Activated CD8-positive, alpha-beta memory T cell treated with anti-CD3 and anti-CD28 coated beads for 24 hours (primary cell): ENCODE measurements at places on chromosomes 6 and 20.
A peak's percentile ranks its signal among the peaks of the same experiment; 100 is the strongest.

GRCh38 chr20:63117151-63117550, 98.8 kb downstream of the YTHDF1 start:
- no peak for DNase-seq

- no peak for DNase-seq
Observed at GRCh38 chr20:4802527-4802926, 80.8 kb downstream of the PRND start.

DNA sequence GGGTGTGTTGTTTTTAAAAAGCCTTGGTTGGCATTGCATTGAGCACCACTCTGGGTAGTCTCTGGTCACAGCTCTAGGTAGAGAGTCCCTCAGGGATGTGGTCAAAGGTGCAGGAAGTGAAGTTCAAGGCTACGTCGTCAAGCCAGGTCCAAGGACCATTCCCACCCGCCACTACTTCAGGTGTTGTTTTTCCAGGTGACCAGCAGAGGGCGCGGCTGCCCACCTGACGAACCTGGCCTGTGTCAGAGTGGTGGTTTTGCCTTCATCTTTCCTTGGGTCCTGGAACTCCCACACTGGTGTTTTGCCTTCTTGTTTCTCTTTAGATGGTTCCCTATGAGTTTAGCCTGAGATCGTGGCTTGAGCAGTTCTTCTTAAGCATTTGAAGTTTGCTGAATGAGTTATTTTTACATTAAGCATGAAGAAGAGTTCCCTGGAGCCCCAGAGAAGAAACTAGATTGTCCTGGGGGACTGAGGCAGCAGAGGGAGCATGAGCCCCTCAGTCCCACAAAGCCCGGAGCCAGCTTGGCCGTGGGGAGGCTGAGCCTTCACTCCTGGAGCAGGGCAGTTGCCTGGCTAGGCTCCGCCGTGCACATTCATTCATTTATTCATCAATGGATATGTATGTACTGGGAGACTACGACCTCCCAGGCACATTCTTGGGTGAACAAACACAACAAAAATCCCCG, 5.6 kb upstream of the PHACTR3 start:
- peak; percentile 64 for DNase-seq

- no peak for DNase-seq
Observed at GRCh38 chr20:14259689-14260088, 77.7 kb downstream of the FLRT3 start.

DNA sequence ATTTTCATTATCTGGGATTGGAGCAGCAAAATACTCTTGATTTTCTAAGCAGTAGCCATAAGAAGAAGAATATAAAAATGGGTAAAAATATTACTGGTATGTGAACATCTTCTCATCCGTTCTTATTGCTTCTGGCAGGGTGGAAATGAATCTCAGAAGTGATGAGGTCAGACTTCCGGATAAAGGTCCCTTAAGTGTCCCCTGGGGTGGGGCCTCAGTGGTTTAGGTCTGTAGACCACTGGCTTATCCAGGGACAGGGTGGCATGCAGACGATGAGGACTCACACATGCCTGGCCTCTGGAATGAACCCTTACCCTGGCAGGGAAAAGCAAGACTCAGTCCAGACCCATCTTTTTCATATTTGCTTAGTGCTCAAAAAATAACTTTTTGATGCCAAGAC, 143.3 kb downstream of the UST start:
- no peak for DNase-seq

GRCh38 chr6:3786141-3786540, 34.6 kb upstream of the PXDC1 start:
- DNase-seq: no peak

DNA sequence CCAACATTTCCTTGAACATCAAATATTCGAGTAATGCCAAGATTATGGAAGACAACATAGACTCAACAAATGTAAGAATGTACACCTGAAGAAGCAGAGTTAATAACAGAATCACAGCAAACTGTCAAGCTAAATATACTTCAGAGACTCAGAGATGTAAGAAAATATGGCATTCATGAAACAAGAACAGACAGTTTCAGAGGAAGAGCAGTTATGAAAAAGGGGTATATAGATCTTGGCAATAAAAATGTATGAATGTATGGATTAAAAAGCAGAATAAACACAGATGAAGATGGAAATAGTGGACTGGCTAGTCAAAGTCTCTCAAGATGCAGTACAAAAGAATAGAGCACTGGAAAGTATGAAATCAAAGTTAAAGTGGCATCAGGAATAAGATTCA, 18.4 kb downstream of the RRAGD start:
- no peak for DNase-seq

GRCh38 chr6:134253681-134254080, 64.2 kb downstream of the SGK1 start:
- DNase-seq: no peak

- no peak for DNase-seq
Observed at GRCh38 chr6:30091577-30092381, 16.2 kb upstream of the RNF39 start.

DNA sequence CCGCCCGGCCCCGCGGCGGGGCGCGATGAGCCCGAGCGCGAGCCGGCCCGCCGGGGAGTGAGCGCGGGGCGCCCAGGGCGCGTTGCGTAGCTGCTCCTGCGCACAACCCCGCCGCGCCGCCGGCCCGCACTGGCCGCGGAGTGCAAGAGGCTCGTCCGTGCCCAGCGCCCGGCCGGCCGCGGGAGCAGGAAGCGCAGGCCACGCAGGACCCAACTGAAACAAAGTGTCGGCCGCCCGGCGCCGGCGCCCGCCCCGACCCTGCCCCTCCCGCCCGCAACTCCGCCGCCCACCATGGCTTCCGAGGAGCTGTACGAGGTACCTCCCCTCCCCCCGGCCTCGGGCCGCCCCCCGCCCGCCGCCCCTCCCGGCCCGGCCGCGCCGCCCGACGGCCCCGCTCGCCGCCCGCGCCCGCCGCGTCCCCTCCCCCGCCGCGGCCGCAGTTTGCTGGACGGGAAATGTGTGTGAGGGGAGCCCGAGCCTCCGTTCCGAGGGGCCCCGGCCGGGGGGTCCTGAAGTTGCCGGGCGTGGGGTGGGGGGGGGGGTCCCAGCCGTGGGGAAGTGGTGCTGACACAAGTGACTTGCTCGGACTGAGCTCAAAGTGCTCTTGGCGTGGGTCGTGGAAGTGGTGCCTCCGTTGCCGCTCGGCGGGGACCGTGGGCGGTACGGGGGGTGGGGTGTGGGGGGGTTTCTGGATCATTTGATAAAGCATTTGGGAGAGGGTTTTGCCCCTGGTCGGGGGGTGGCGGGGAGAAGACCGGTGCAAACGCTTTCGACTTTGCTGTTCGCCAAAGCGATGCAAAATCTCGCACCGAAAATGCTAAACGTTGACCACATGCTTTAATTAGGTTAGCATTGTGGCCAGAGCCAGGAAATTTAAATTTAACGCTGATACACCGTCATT, 539 bp downstream of the CDYL start:
- DNase-seq: peak; percentile 73

DNA sequence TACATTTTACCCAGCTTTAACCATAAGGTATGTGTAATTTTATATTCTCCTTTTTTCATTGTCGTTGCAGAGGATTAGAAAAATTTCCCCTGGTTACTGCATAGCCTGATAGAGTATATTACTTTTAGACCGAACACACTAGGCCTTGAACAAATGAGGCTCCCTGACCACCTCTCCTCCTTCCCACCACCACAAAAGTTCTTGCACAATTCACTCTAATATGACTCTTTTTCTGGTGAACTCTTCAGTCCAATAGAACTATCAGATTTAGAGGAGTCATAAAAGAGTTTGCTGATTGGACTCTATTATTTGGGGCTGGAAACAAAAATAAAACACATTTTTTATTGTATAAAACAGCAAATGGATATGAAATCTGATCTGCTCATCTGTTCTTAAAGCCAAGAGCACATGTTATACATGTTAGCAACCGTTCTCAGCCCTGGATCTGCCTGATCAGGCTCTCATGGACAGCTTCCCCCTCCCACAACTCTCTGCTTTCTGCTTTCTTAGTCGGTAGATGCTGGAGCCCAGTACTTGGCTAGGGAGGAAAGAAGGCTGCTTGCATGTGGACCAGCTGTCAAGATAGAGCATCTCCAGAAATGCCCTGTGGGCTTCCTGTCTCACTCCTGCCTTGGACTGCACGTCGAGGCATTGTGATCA, 83.5 kb downstream of the CD164 start:
- no peak for DNase-seq

DNA sequence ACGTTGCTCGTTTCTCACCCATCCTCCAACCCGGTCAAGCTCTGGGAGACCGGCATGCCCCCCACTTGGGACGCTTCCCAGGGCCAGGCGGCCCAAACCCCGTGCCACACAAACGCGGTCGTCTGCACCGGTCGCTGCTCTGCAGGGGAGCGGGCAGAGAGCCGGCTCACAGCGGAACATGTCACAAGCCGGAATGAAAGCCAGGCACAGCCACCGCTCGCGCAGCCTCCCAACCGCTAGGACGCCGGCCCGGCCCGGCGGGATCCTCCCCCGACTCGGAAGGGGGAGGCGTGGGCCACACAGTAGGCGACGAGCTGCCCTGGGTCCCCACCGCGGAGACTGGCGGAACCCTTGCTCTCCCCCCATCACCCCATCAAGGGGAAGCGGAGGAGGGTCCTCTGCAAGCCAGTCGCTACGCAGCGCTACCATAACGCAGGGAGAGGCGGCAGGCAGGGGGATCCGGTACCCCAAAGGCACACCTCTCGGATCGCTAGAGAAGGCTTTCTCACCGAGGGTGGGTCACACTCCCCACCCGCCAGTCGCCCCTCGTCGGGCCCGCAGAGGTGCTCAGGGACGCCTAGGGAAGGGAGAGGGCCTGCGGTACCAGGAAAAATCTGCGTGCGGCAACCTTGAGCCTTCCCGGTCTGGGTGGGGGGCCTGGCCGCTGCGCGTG, 768.4 kb upstream of the DEFB115 start:
- no peak for DNase-seq

- DNase-seq: no peak
Observed at GRCh38 chr6:125193208-125193607, 39.6 kb downstream of the TPD52L1 start.

- peak; percentile 83 for DNase-seq
Observed at GRCh38 chr6:16700202-16700915, 60.9 kb downstream of the ATXN1 start.

DNA sequence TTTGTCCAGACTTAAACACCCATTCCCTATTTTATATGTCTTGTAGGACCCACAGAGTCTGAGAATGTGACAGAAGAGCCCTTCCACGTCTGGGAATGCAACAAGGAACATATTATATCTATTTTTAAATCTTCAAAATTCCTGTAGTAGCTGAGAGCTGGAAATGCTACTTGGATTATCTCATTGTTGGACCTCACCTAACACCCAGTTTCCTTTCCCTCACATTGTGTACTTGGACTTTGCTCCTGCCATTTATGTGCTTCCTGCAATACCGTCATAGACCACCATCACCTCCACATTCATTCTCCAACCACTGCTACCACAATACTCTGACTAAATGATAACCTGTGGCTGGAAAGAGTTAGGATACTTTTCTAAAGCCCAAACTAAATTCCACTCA, 335.4 kb downstream of the COL12A1 start:
- no peak for DNase-seq

DNA sequence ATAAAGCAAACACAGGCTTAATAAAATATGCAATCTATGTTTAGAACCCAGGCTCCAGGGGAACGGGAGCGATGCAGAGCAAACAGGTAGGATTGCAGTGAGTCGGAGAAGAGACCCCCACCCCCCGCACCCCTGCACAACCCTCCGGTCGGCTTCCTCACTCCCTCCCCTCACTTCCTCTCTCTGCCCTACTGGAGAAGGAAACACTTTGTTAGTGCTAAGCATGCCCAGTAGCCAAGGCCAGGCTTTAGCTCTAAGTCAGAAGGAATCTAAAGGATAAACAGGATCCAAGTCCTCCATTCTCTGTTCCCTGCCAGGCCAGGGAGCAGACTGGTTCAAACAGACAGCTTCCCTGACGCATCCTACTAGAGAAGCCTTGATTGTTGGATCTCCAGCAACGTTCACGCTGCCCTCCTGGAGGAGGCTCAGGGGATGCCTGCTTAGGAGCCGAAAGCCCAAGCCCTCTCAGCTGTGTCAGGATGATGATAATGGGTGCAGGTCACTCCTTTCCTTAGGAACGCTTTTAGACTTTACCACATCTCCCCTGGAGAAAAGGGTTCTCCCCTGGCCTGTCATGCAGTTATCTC, 14.7 kb downstream of the FOXQ1 start:
- no peak for DNase-seq

DNA sequence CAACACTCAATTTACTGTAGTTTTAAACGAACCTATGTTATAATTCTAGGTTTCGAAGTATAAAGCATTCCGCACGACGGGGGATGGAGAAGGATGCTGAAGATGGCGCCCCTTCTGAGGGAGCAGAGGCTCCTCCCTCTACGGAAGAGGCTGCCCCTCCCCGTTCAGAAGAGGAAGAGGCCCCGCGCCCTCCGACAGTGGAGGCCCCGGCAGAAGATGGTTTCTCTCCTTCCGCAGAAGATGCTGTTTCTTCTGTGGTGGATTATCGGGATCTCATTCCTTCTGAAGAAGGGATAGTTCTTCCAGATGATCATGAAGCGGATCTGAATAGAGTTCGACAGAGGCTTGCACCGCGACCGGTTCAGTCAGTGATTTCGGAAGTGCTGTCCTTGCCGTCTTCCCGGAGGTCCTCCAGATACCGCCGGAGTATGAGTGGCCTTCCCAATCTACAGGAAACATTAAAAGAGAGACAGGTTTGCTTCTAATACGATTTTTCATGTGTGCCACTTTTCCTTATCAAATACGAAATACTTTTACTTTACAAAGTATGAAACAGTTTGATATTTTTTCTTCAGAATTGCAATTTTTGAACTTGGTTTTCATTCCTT, 7.7 kb downstream of the DNAH8 start:
- no peak for DNase-seq

GRCh38 chr6:135675862-135676261, 175.6 kb upstream of the PDE7B start:
- no peak for DNase-seq

GRCh38 chr20:23773579-23773978, 22.8 kb upstream of the CST1 start:
- no peak for DNase-seq

GRCh38 chr20:33569802-33570391, 80.0 kb downstream of the CBFA2T2 start:
- DNase-seq: no peak

- DNase-seq: no peak
Observed at GRCh38 chr6:31186052-31186734, 15.7 kb upstream of the POU5F1 start.

DNA sequence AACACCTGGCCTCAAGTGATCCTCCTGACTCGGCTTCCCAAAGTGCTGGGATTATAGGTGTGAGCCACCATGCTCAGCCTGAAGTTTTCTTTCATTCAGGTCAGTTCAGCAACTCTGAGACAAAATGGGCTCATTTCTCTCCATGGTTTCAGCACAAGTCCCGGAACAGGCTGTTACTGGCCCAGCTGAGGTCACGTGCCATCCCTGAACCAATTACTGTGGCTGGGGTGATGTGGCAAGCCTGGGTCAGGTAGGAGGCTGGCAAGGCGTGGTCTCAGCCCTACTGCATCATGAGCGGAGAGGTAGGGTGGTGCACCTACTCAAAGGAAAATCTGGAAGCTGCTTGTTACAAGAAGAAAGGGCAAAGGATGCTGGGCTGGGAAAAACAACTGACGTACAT, 326.4 kb downstream of the KIF16B start:
- no peak for DNase-seq

- DNase-seq: no peak
Observed at GRCh38 chr6:25953733-25954132, 8.9 kb upstream of the TRIM38 start.

- DNase-seq: no peak
Observed at GRCh38 chr6:169799474-169799926, 48.1 kb downstream of the ERMARD start.
